ENCODE measurements at places on chromosomes 2 and 18.
A peak's percentile ranks its signal among the peaks of the same experiment; 100 is the strongest.

GRCh38 chr2:236083934-236084333 is 84.3 kb downstream of the GBX2 start:
- DNase-seq = no peak

DNA sequence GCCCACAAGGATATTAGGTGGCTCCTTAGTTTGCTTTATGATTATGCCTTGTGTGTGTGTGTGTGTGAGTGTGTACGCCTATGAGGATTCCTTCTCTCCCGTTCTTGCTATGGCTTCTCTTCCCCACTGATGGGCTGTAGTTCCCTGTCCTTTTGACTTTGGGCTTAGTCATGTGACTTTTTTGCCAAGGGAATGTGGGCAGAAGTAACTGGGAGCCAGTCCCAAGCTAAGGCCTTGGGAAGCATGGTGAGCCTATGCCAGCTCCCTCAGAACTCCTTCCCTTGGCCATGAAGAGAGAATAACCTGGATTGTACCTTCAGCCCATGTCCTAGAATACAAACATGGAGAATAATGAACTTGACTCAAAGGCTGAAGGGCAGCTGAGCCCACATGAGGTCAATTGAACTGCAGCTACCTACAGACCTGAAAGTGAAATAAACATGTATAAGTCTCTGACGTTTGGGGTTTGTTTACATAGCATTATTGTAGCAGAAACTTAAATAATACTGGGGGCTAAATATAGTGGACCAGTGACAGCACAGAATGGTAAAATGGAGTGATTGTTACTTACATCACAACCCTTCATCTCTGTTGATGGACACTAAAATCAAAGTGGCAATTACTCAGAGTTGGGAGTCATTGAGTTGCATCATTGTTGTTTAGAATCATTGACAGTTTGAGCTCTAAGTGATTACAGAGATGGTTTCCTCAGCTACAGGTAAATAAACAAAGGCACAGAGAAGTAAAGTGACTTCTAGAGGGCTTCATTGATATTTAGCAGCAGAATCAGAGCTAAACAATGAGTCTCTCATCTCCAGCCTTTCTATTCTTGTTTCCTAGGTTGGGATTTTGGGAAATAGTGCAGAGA is 15.3 kb upstream of the IL36G start:
- DNase-seq = no peak

DNA sequence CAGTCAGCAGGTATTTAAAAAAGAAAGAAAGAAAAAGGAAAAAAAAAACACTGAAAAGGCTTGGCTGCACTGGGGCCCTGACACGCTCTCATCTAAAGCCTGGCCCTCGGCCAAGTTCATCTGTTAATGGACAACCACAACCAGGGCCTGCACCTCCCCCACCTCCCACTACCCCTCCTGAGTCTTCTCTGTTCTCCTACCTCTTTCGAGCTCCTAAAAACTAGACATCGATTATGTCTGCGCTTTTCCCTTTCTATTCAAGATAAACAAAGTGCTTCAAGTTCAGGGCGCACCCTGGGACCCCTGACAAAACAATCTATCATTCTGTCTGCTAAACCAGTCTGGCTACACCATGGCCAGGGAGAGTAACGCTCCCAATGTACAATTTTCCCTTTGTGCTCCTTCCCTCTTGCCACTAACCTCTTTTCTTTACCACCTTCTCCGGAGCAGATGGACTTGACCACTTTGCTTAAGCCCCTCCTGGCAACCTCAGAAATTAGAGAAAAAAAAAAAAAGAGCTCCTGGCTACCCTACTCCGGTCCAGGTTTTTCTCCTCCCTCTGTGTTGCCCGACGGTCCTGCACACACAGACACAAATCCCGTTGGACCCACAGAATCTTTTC is 22.7 kb downstream of the BCL11A start:
- no peak for DNase-seq

DNA sequence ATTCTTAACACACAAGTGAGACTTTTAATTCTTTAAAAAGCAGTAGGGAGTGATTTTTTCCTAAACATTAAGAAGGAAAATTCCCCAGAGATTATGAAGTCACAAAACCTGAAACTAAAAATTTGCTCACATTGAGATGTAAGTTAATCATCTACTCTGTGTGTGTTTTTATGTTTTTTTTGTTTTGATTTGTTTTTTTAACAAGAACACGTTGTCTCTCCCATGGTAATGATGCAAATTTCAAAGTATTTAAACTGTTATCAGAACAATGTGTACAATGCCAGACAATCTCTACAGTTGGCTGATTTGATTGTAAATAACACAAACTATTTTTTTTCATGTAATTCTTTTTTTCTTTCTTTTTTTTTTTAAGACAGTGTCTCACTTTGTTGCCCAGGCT is 71.5 kb downstream of the COLEC12 start:
- no peak for DNase-seq

- no peak for DNase-seq
Observed at GRCh38 chr2:45470531-45470930, 140.5 kb downstream of the SRBD1 start.

GRCh38 chr2:239836021-239836765 is 188.9 kb downstream of the NDUFA10 start:
- DNase-seq = no peak

DNA sequence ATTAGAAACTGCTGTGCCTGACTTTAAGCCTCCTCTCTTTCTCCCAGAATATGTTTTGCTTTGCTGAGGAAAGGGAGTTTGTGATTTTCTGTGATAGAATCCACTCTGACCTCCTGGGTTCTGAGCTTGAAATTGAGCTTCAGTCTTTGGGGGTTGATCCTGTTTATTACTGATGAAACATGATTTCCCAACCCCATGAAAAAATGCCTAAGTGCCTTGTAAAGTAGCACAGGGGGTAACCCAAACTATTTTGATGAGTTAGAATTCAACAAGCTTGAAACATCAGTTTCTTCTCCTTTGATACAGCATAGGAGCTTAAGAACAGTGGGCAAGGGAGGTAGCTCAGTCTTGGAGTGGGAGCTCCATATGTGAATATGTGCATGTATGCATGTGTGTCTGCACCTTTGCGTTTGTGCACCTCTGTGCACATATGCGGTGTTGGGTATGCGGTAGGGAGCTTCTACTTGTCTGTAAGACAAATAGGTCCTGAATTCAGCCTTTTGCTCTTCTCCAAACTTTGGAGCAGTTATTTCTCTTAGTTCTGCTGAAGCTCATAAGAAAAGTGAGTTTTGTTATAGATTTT is 364.6 kb downstream of the OSR1 start:
- no peak for DNase-seq

DNA sequence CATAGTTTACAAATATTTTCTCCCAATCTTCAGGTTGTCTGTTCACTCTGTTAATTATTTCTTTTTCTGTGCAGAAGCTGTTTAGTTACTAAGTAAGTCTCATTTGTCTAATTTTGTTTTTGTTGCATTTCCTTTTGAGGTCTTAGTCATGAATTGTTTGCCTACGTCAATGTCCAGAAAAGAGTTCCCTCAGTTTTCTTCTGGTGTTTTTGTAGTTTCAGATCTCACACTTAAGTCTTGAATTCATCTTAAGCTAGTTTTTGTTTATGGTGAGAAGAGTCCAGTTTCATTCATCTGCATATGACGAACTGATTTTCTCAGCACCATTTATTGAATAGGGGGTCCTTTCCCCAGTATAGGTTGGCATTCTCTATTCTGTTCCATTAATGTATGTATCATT is 1252.2 kb upstream of the TMEFF2 start:
- no peak for DNase-seq

GRCh38 chr2:99461828-99462483 is 27.9 kb downstream of the REV1 start:
- DNase-seq = no peak

DNA sequence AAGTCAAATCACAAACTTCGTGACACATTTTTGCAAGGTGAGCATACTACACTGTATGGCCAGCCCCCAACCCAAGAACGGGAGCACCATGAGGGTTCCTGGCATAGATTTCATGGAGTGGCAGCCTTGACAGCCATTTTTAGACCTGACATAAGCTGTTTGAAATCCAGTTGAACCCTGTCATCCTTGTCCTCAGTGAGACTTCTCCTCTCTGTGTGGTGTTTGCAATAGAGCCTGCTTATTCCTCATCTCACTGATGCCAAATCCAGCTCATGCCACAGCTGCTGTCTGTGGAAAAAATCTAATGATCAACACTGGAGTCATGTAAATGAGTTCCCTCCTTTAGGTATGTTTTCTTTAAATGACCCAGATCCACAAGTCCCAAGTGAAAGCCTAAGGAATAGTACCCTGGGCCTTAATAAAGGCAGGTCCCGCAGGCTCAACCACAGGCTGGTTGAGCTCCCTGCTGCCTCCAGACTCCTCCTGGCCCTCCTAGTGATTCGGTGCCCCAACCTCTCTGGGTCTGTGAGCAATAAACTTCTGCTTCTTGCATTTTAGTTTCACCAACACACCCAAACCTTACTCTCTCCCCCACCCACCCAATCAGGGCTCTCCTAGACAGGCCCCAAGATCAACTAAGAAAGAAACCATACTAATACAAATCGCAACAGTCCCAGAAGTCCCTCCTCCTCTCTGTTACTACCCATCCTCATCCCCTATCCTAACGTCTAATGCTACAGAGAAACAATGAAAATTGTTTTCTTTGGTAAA is 8.4 kb upstream of the CREG2 start:
- DNase-seq = no peak

- no peak for DNase-seq
Observed at GRCh38 chr18:39380186-39380725, 1814.7 kb upstream of the CELF4 start.

DNA sequence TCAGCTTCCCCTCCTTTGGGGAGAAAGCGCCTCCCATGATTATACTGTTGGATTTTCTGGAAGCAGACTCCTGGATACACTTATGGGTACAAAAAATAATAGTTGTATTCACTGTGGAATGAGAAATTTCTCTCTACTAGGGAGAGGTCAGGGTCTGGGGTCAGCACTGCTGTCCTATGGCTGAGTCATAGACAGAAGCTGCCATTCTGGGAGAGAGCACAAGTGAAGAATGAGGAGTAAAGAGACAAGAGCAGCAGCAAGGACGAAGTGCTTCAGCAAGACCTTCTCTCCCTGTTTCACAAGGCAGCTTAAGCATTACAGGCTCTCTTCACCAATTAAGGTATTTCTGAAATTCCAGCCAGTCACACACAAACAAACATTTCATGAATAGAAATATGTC is 10.1 kb upstream of the UNC80 start:
- no peak for DNase-seq

GRCh38 chr18:43869451-43870008 is 592.2 kb upstream of the SYT4 start:
- no peak for DNase-seq

- DNase-seq = no peak
Observed at GRCh38 chr2:129438501-129439057, 540.9 kb upstream of the RAB6C start.

DNA sequence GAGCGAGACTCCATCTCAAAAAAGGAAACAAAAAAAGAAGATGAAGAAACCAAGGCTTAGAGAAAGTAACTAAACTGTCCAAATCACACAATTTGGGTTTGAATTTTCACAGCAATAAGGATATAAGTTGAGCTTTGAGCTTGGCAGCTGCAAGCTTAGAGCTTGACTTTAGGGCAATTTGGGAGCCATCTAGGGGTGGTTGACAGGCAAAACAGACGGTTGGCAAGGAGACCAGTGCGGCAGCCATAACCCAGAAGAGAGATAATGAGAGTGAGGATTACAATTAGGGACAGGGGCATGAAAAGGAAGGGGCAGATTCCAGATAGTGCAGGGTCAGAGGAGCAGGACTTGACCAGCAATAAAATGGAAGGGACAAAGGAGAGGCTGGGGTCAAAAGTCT is 382.2 kb upstream of the HNRNPA3 start:
- DNase-seq = no peak

DNA sequence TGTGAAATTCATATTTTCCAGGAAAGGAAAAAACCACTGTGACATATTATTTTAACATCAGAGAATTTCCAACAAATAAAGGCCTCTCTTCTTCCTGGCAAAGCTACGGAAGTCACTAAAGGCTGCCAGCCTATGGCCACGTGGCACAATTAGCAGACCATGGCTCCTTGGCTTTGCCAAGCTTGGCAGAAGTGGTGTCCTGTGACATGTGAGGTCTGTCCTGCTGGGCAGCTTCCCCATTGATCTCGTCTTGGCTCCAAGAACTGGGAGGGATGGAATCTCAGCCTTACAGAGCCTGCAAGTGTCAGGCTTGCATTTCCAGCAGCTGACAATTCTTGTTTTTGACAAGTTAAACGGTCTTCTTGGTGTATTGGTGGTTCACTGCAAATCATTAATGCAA is 226.9 kb upstream of the THSD7B start:
- no peak for DNase-seq

DNA sequence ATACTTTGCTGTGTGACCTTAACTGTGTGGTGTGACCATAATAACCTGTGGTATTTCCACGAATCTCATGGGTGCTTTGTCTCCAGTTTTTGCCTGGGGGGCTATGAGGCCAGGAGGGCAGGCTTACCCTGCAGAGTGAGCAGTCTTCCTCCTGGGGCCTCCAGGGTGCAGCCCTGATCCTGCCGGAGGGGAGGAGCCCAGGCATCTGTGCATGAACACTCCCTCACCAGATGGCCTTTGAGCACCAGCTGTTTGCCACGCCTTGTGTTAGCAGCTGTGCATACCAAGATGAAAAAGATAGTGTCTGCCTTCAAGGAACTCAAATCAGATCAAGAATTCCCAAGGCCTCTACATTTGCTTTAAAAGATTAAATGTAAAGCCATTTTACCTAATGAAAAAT is 75.0 kb upstream of the RBM44 start:
- DNase-seq = peak; percentile 34

- peak; percentile 57 for DNase-seq
Observed at GRCh38 chr2:172095905-172096625, 6.6 kb downstream of the DLX2 start.

DNA sequence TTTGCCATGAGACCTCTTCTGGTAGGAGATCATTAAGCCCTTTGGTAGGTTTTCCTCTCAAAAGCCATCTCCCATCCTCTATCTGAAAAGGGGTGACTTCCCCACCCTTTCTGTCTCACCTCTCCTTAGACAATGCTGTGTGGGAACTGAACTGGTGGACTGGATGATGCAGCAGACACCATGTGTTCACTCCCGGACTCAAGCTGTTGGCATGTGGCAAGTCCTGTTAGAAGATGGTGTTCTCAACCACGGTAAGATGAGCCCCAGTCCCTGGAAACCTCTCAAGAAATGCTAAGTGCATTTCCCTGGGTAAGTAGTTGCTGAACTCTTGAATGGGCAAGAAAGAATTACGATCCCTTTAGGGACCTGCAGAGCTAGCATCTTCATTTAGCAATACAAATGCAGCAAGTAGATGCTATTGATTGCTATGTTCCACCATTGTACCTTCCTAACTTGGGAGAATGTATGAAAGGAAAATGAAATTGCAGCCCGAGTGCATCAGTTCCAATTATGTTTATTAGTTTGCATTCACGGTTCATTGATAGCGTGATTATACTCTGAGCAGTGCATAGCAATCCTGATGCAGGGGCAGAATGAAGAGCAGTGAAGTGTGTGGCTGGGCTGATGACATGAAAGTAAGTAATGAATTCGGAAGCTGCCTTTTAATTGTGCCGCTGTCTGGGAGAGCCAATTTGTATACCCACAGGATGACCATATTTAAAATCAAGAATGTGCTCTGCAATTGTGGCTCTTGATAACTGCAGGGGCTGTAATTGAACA is 110.0 kb upstream of the MAP3K20 start:
- DNase-seq = no peak

Data from GM13977 (cell line).